H54 (cell line): ENCODE measurements at places on chromosomes 11 and 22.

- no peak for DNase-seq
Measured at GRCh38 chr11:35185696-35186095, 46.7 kb downstream of the CD44 start.

DNA sequence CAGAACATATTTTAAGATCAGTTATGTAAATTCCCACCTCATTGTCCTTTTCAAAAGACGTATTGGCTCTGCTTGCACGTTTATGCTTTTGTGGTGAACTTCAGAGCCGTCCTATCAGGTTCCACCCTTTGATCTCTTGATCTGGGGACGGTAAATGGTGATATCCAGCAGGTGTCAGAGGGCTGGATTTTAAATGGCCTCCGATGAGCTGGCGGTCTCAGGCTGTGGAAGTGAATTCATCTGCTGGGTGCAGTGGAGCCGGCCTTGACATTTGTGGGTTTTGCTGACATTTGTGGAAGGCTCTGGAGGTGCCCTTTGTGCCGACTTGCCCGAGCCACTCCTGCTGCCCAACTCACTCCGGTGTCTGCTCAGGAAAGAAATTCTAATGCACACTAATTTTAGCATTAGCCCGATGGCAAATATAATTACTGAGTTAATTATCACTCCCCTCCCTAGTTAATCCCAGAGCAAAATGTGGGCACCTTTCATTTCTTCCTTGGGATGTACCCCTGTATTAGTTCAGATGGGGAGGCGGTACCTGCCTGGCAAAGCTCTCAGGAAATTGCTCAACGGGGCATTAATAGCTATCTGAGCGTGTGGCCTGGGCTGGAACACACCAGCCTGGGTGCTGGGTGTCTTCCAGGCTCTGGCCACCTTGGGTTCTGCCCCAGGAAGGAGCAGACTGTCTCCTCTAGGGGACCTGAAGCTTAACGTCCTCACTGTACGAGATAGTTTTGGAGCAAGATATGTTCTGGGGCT lies 9.1 kb downstream of the LRP5 start:
- DNase-seq = no peak

GRCh38 chr11:111829185-111829968 lies 42.0 kb downstream of the ALG9 start:
- no peak for DNase-seq

GRCh38 chr22:36873614-36874308 lies 13.0 kb downstream of the NCF4 start:
- DNase-seq = peak; percentile 21

GRCh38 chr11:67502328-67502979 lies 2.7 kb downstream of the PITPNM1 start:
- no peak for DNase-seq

- no peak for DNase-seq
Measured at GRCh38 chr22:44245438-44245837, 64.7 kb downstream of the PARVG start.

GRCh38 chr11:125063429-125064043 lies 431 bp downstream of the SLC37A2 start:
- DNase-seq = no peak

DNA sequence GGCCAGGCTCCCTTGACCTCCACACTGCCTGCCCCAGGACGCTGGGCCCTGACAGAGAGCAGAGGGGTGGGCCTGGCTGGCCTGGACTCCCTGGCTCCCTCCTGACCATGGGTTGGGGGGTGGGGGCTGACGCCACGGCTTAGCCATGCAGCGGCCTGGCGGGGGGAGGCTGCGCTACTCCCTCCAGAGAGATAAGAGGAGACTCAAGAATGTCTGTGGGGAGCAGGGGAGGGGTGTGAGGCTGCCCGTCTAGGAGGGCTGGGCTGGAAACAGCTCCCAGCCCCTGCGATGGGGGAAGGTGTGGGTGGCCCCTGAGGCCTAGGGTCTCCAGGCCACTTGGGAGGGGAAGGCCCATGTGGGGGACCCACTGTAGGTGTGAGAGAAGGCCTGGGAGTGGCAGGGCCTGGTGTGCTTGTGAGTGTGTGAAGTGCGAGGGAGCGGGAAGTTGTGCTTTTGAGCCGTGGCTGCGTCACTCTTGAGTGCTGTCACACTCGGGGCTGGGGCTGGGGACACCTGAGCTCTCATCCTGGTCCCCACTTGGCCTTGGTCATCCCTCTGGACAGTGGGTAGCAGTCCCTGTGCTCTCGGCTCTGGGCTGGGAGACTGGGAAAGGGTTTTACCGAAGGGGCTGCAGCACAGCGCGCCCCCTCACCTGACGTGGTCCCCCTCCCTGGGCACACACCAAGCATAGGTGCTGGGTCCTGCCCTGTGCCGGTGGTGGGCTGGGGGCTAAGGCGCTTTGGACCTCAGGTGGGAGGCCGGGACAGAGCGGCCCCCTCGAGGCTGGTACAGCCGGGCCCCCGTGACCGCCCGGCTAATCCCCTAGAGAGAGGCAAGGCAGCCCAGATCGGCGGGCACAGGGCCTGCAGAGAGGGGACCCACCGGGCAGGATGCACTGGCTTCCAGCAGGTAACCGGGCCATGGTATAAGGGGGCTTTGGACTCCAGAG lies 2.4 kb downstream of the MYRF start:
- no peak for DNase-seq

- peak; percentile 49 for DNase-seq
Measured at GRCh38 chr11:76314741-76315090, 66.2 kb downstream of the THAP12 start.

- peak; percentile 77 for DNase-seq
Measured at GRCh38 chr22:48492366-48493320, 1335.0 kb downstream of the BRD1 start.
